H54 (cell line): ENCODE measurements at places on chromosomes 4 and X.

GRCh38 chr4:61011051-61011450 lies 189.1 kb upstream of the ADGRL3 start:
- DNase-seq = no peak

DNA sequence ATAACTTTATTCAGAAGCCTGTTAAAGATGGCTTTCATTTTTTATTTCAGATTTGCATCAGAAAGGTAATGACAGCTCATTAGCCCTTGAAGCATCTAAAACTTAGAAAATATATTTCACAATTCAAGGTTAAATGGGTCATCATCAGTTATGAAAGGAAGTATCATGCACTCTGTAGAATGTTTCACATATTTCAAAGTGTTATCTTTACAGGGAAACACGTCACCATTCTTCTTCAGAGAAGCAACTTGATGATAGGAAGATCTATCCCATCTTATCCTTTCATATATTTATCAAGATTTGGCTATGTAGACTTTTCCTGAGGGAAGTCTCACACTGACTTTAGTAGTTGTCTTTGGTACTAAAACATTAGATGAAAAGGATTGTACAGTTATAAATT lies 277.8 kb downstream of the TENM3 start:
- no peak for DNase-seq

DNA sequence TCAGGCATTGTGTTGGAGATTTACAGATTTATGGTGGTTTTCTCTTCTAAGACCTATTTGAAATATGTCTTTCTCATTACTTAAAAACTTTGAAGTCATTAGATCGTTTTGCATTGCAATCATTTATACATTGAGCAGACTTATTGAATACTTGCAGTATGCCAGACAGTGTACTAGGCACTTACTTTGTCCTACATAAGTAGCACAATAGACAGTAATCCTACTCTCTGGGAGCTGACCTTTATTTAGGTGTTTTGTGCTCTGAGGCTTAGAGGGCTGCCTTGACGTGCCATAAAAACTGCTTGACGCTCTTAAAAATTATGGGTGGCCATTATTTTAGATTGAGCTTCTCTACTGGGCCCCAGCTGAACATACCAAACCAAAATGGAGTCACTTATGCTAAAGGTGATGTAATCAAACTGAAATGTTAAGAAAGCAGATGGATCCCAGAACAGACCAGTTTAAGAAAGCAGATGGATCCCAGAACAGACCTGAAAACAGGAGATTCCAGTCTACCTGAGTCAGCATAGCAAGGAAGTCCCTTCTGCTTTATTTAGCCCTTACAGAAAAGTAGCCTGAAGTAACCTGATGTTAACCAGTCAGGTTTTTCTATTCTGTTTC lies 42.4 kb downstream of the PTTG2 start:
- DNase-seq = no peak

DNA sequence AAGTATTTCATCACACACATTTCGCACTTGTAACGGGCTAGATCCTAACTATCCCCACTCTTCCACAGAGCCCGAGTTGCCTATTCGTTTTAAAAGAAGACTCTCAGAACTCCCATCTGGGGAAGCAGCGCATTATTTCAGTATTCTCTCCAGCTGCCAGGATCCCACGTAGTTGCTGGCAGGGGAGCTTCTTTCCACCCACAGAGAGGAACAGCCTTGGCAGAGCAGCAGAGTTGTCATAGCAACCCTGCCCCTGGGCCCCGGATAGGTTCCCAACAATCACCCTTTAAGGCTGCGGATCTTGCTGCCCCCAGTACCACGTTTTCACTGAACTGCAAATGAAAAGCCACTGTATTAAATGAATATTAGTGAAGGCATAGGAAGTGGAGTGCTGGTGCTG lies 106.7 kb downstream of the GPM6A start:
- DNase-seq = no peak

GRCh38 chrX:1592470-1593142 lies 1.2 kb downstream of the AKAP17A start:
- no peak for DNase-seq
